ENCODE measurements at places on chromosomes 2 and 18. TPM values are rescaled to one million over a fixed set of nuclear protein-coding genes. Genes with fewer than 3 reads are reported as not detected.

- no peak for DNase-seq
Measured at GRCh38 chr2:219129589-219129988, 31.0 kb downstream of the NHEJ1 start.

The ZNF804A gene
- total RNA-seq = 0.63 TPM

The CHST10 gene
- total RNA-seq = 18.0 TPM

The TTC21B gene
- total RNA-seq = 20.2 TPM

The ATP6V1C2 gene
- not detected for total RNA-seq

DNA sequence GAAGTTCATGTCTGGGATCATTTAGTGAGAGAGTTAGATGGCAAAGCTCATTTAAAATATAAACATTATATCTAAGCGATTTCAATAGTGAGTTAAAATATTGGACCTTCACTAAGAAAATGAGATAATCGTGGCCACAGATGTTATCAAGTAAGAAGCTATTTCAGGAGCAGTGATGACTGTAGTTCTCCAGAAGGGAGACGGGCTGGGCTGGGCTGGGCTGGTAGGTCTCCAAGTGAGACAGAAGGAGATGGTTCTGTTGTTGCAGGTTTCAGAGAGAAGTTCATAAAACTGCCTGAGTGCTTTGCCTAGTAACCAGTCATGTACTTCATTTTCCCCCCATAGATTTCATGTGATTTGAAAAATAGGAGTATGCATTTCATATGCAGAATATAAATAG lies 130.1 kb upstream of the DAPL1 start:
- no peak for DNase-seq

The UGT1A8 gene
- total RNA-seq = not detected

DNA sequence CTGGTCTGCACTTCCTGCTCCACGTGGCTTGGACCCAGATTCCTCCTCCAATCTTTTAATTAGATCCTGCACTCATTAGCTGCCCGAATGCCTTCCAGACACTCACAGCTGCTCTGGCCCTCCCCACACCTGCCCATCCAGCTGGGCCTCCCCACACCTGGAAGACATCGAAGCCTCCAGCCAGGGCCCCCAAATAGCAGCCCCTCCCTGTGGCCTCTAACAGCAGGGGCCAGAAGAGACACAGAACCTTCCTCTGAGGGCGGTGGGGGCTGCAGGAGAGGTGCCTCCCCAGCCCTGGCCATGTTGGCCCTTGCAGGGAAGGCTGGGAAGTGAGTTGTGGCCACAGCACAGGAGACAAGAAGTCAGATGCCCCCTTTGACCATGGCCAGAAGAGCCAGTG lies 252.8 kb downstream of the DYSF start:
- DNase-seq = no peak

GRCh38 chr18:12694032-12694431 lies 8.5 kb downstream of the CEP76 start:
- no peak for DNase-seq

GRCh38 chr18:79410171-79410641 lies 14.5 kb downstream of the NFATC1 start:
- no peak for DNase-seq

- no peak for DNase-seq
Measured at GRCh38 chr2:1972011-1972410, 227.7 kb upstream of the PXDN start.

DNA sequence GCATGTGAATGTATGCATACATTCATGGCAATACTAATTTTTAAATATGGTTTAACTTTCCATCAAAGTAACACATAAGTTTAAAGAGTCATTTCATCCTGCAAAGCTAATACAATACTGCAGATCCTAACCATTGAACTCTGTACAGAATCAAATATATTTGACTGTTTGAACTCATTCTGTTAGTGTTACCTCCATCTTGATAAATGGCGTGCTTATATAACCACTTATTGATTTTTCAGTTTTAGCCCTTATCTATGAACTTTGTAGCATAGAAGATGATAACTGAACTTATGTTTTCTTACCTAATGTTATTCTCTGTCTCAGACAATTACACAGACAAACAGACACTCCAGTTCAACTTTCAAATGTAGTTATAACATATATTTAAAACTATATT lies 731.0 kb upstream of the LRATD1 start:
- DNase-seq = no peak

- DNase-seq = no peak
Measured at GRCh38 chr18:52971097-52971496, 631.1 kb downstream of the DCC start.

DNA sequence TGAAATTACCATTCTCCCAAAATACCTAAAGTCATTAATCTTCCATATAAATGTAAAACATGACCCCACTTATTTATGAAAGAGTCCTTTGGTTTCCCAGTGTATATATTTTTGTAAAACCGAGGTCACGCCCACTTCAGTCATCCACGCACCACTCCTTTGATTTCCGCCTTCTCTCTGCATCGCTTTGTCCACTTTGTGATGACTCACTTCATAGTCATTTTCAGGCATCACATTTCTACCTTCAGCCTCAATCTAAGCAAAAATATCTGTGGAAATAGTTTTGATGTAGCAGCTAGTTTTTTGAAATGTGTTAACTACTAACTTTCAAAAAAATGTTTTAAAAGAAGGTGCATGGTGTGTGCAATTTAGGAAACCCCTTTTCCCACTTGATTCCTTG lies 793.5 kb upstream of the SOX11 start:
- DNase-seq = peak; percentile 90

The LCT gene
- not detected for total RNA-seq

DNA sequence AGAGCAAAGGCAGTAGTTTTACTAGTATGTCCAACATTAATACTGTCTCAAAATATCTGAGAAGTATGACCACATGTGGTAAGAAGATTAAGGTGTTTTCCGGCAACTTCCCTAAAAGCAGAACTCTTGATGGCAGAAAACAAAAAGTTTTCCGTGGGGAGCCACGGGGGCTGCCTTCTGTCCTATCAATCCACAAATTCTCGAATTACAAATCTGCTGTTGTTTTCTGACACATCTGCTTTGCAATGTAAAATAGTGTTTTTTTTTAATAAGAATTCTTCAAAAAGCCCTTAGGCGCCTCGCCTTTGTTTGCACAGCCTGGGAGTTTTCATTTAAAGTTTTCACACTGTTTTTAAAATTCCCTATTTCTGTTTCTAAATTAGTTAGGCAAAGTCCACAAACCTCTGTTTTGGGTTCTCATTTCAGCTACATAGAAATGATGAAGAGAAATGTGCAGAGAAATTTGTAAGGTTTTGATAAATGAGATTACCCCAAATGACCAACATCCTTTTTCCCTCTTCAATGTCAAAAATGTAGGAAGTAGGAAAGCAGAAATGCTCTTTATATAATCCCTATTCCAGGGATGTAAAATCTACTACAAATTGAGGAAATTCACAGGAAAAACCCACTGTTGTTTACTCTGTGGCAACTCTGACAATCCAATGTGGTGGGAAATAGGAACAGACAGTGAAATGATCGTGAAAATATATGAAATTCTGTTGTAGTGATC lies 385.8 kb downstream of the ZEB2 start:
- DNase-seq = no peak

The PAX8 gene
- 5.9 TPM for total RNA-seq

GRCh38 chr18:48013162-48013561 lies 82.7 kb upstream of the SMAD2 start:
- no peak for DNase-seq

The RNF138 gene
- total RNA-seq = 66.3 TPM

The HOXD11 gene
- 8.9 TPM for total RNA-seq

The HOXD8 gene
- 8.9 TPM for total RNA-seq

The RAX gene
- not detected for total RNA-seq

GRCh38 chr2:11582612-11582861 lies 48.7 kb downstream of the GREB1 start:
- DNase-seq = no peak

DNA sequence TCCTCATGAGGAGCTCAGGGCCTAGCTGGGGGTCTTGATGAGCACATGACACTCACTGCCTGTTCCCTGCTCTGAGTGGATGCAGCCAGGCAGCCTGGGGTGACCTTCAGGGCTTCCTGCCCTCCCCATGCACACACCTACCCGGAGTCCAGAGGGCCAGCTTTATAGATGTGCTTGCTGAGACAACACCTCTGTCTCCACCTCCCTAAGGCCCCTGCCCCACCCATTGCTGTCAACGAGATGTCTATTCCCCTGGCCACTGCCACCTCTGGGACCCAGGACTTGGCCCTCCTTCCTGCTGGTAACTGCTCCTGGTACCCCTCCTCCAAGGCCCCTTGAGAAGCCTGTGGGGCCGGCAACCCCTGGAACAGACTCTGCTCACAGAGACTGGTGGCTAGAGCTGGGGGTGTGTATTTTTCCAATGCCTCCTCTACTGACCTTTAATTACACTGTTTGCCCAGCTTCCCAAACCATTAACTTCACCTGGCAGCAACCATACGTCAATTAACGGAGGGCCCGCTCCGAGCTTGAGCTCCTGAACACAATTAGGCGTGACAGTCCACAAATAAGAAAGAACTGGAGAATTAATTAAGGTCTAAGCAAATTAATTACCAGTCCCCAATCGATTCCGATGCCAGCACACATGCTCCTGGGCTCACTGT lies 66.3 kb downstream of the EMX1 start:
- DNase-seq = no peak

The SERPINB2 gene
- total RNA-seq = 0.27 TPM

DNA sequence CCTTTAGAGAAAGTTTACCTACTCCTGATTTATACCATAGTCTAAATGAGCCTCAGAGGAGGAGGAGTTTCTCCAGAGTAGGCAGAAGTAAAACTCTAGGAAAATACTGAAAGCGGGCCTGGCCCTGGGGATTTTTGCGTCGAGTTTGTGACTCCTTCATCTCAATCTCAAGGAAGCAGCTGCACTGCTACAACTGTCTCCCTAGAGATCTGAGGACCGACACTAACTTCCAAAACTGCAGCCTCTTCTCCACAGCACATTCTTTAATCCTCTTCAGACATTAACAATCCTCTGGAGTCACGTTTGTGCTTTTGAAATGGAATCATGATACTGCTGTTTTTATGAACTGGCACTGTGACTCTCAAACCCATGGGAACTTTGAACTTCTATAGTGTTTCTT lies 281.4 kb downstream of the KCNS3 start:
- no peak for DNase-seq

The CASP10 gene
- 2.0 TPM for total RNA-seq

All from HT1080 (cell line).